Stimulated activated CD8-positive, alpha-beta memory T cell treated with anti-CD3 and anti-CD28 coated beads, Interleukin-15, amount 100 ng/mL, for 24 hours (primary cell): ENCODE measurements at places on chromosomes 7 and 10.

DNA sequence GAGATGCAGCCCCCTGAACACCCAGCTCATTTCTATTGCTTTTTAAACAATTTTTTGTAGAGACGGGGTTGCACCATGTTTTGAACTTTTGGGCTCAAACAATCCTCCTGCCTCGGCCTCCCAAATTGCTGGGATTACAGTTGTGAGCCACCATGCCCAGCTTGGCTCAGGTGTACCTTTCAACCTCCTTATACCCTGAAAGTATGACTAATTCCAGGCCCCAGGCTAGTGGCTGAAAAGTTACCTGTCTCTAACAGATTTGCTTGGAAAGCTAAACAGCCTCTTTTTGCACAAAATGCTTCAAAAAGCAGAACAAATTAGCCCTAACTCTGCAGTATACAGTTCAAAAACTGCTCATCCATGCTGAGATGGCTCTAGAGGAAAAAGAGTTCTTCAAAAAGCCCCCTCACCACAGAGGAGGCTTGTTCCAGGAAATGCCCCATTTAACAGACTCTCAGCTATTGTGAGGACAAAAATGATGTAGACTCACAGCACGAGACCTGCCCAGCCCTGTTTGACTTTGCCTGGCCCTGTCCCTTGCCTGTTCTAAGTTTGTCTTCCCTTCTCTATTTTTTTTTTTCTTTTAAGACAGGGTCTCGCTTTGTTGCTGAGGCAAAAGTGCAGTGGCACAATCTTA, 13.4 kb upstream of the AP1S1 start:
- no peak for DNase-seq

DNA sequence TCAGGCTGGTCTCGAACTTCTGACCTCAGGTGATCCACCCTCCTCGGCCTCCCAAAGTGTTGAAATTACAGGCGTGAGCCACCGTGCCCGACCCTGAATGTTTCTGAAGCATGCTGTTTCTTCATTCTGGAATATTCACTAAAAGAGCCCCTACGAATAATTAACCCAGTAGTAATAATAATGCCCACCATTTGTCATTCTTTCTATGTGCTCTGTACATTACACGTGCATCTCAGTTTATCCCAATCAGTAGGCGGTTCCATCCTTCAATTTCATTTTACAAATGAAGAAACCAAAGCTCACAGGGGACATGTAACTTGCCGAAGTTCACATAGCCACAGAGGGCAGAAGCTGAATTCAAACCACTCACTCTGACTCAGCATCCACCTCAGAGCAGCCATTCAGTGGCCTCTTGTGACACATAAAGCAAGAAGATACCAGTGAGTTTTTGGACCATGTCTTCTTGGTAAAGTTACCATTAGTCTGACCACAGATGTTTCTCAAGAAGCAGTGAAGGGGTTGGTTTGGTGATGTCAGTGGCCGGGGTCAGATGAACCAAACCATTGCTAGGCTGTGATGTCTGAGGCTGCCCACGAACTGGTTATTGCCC, 71.9 kb upstream of the DUSP5 start:
- no peak for DNase-seq

DNA sequence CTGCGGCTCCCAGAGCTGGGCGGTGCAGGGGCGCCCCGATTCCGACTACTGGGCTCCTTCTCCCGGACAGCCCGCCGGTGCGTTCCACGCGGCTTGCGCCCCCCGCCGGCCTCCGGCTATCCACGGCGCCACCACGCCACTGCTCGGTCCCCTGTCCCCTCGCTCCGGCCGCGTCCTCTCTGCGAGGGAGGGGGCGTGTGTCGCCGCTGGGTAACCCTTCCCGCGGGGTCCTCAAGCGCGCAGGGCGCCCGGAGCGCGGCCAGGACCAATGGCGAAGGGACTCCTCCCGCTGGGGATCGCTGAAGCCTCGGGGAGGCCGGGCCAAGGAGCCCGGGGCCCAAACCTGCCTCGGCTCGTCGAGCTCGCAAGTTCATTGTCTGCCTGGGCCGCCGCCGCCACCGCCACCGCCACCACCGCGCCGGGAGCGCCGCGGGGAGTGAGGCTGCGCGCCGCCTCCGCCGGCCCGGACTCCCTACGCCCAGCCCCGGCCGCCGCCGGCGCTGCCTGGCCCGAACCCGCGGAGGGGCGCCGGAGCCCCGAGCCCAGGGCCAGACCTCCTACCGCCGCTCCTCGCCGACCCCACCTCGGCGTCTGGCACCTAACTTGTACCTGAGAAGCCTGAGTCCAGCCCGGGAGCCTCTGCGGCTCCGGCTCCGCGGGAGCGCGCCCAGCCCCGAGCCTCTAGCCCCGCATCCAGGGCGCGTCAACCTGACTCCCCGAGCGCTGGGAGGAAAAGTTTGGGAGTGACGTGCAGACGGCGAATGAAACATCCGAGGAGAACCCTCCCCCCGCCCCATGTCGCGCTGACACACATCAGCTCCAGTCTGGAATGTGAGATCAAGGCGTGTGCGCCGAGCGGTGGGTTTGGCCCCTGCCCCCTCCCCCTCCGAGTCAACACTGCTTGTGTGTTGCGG, at the start of gene CHST15:
CHST15 (minus strand) TSS at position 739 of the 914 bp plus-strand sequence. CDS start 47,386 bp downstream, outside the sequence.
- DNase-seq, result no peak

DNA sequence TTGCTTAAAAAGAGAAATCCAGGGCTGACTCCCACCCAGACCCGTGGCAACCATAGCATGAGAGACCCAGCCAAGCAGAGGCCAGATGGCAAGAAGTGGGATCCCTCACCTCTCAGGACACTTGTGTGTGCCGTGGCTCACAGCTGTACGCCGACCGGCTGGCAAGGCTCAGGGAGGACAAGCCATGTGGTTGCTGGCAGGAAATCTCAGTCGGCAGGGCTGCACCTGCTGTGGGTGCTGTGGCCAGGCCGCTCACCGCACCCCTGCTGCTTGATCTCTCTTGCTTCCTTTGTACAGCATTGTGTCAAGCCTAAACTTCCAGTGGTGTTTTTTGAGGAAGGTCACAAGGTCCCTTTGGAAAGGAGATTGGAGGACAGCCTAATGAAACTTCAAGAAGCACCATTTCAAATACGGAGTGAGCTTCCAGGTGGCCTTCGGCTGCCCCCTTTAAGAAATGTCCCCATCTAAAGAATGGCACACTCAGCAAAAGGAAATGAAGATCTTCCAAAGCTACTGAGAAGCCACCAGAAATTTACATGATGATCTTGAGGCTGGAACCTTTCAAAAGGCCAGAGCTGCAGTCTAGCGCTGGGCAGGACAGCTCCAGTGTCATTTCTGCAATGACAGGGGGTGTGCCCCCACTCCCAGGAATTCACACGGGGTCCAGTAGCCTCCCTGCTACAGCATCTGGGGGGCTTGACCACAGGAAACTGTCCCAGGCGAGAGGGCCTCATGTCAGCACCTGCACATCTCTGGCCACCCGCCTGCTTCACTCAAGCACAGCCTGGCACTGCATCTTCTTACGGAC, 409.0 kb upstream of the MGMT start:
- DNase-seq, result no peak

DNA sequence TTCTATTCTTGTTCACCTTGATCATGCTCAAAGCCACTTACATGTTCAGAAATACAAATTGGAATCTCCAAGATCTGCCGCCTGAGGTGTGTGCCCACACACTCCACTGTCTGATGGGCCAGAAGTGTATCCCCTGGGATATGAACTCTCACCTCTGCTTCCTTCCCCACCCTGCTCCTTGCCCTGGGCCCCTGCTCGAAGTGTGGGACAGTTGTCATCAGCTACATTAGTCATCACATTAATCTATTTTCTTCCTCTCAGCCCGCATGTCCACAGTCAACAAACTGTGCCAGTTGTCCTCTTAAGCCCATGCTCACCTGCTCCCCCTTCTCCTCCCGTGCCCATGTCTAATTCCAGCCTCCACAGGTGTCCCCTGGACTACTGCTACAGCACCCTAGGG, 154.7 kb downstream of the PTPN20 start:
- DNase-seq, result no peak

GRCh38 chr10:8052341-8052955, 2.0 kb upstream of the GATA3 start:
- no peak for DNase-seq

DNA sequence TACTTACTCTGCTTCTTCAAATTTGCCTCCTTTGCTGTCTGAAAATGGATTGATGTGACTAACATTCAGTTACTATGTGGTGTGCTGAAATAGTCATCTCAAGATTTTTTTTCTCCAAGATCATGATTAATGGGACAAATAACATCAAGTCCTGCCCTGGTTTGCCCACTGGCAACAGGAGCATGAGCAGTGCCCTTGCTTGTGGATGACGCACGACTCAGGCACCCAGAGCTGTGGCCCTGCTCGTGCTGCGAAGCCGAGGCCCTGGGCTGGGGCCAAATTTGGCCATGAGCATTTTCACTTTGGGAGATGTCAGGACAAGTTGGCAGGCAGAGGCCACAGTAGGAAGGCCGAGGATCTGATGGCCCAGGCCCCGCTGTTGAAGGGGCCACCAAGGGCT, 239.8 kb upstream of the IGFBP3 start:
- DNase-seq, result no peak

DNA sequence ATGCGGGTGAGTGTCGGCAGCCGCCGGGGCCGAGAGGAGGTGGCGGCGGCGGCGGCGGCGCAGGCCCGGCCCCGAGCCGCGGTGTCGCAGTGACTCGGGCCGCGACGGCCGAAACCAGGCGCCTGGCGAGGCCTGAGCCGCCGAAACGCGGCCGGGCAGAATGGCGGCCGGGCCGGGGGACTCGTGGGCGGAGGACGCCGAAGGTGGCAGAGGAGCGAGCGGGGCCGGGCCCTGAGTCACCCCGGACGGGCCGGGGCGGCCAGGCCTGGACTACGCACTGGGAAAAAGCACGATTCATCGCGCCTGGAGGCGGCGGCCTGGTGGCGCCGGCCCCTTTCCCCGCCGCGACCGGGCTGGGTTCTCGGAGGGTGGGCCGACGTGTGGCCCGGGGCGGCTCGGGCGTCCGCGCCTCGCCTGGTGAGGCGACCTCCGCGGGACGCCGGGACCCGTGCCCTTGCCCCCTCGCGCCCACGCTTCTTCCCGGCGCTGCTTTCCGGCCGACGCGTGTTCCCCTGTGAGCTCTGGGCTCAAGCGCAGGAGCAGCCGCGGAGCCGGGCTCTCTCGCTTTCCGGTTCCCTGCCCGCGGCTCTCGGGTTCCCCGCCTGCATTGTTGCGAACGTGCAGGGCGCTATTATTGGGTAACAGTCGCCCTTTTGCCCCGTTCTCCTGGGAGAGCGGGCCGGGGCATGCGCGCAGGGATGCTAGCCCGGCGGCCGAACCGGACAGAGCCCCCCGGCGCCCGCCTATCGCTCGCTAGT, 500 bp downstream of the CUL1 start:
- peak; percentile 29 for DNase-seq

- no peak for DNase-seq
Measured at GRCh38 chr7:131527456-131527855, 29.0 kb downstream of the PODXL start.

DNA sequence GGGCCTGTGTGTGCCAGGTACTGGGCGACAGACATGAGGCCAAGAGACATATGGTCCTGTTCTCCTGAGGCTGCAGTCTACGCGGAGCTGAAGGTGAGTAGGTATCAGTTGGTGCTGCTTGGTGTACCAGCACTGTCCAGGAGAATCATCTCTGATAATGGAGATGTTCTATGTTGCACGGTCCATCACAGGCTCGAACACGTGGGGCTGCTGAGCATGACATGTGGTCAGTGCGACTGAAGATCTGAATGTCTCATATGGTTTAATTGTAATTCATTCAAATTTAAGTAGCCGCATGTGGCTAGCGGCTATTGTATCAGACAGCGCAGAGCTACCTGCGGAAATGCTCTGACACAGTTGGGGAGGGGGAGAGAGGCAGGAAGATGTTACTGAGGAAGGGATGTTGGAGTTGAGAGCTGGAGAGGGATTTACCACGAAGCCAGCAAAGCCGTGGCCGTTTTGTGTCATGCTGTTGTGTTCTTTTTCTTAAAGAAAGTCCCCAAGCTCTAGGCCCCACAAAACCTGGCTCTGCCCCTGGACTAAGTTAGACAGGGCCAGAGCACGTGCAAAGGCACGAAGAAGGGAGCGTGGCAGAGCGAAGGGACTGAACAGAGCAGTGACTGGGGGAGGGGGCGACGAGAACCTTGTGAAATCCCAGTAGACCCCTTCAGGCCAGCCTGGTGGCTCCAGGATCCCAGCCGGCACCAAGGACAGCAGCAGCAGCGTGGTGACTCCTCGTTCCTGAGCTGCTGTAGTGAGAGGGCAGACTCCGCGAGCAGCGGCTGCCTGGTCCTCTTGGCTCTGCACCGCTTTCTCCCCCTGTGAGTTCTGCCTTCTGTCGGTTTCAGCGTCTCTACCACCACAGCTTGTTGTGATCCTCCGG, 20.0 kb downstream of the SMKR1 start:
- DNase-seq, result no peak

- no peak for DNase-seq
Measured at GRCh38 chr7:112150823-112151641, 55.2 kb downstream of the DOCK4 start.

DNA sequence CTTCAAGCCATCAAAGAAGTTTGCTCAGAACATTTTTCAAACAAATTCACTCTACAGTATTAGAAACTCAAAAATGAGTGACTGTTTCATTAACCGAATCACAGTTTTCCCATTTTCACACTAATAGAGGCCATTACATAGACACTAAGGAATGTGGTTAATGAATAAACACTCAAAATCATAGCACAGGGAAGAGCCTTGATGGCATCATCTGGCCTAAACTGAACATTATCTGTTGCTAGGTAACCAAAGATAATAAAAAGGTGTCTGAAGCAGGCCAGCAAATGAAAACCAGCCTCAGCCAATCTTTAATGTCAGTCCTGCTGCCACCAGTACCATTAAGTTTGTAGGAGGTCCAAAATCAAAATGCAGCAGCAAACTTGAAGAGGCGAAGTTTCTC, 492.4 kb upstream of the STEAP1 start:
- DNase-seq, result no peak

DNA sequence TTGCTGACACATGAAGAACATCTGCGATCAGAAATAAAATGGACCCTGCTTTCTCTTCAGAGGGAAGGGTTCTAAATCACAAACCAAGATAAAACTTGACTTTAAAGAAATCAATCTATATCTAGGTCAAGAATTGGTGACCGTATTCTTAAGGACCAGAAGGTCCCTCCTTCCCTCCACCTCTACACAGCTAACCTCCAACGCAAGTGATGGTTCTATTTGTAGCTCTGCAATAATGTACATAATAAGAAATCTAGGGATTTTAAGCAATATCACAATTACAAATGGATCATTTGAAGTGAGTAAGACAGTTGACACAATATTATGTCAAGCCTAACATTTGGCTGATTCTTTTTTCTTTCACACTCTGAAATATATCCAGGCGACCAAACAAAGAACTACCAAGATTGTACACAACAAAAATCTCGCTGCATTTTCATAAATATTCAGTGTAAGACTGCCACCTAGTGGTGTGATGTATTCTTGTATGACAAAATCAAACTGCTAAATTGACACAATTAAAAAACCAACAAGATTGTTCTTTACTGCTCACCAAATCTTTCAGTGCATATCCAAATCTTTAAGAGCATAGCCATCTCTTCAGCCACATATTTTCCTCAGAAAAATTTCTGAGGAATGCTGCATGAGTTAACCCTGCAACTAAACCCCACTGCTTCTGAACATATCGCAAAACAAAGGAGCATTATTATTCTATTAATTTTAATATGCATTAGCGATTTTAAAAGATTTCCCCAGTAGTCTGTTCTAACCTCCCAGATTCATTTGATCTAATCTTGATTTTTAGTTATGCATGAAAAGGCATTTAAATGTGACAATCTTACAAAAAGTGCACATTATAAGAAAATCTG, 44.5 kb downstream of the ICA1 start:
- no peak for DNase-seq
